ENCODE measurements at places on chromosomes 11 and 22.

DNA sequence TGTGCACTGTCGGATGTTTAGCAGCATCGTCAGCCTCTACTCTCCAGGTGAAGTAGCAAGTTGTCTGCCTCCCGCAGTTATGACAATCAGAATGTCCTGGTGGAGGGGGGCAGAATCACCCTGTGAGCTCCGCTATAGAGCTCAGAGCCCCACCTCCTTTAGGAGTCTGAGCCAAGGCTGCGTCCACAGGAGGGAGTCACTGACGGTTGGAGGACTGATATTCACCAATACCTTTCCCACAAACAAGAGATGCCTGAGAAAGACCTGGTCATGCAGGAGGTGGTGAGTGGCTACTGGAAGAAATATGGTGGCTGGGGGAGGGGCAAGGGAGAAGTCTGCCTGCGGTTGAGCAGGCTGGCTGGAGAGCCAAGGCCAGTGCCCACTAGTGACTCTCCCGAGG is 41.7 kb upstream of the ADA2 start:
- DNase-seq, result no peak

- peak; percentile 86 for DNase-seq
These were observed at the start of the genes C22orf23 and POLR2F for GRCh38 chr22:37953437-37954179. TSS of gene C22orf23 (minus strand) at chr22:37953601. CDS start at chr22:37953149, 452 bp downstream. TSS of gene POLR2F (plus strand) at chr22:37953699. CDS start at chr22:37953788, 89 bp downstream.

GRCh38 chr11:96465512-96465911 is 75.7 kb downstream of the JRKL start:
- no peak for DNase-seq

- no peak for DNase-seq
These were observed 48.7 kb upstream of the TH start for GRCh38 chr11:2220173-2220771.

GRCh38 chr22:50016988-50017700 is 4.6 kb upstream of the IL17REL start:
- no peak for DNase-seq

GRCh38 chr11:57761301-57762234 is at the start of gene CTNND1:
TSS of gene CTNND1 (plus strand) at chr11:57761802. CDS start at chr11:57791479, 29,677 bp downstream.
- peak; percentile 76 for DNase-seq

DNA sequence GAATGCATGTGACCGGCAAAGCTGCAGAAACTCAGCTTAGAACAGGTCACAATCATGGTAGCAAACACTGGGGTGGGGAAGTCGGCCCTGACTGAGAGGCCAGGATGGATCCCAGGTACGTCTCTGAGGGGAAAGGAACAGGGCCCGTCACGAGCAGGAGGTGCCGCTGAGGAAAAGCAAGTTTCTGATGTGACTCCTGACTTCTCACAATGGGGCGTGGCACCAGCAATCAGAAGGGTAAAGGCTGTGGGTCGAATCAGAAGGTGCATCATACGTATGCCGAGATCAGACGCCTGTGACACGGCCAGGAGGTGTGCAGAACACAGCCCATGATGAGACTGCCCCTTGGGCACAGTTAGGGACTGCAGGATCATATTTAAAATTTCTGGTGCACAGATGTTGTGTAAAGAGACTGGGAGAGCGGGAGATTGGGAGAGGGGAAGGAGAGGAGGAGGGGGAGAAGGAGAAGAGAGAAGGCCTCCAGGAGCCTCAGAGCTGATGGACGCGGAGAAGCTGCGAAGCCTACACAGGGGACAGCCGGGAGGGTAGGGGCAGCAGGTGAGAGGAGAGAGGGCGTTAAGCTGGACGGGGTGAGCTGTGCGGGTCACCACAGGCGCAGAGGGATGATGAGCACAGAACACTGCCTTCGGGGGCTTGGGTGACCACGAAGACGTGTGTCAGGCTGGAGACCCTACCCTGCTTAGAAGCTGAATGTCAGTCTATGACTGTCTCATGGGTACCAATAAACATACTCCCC is 30.7 kb downstream of the KRTAP5-5 start:
- no peak for DNase-seq

DNA sequence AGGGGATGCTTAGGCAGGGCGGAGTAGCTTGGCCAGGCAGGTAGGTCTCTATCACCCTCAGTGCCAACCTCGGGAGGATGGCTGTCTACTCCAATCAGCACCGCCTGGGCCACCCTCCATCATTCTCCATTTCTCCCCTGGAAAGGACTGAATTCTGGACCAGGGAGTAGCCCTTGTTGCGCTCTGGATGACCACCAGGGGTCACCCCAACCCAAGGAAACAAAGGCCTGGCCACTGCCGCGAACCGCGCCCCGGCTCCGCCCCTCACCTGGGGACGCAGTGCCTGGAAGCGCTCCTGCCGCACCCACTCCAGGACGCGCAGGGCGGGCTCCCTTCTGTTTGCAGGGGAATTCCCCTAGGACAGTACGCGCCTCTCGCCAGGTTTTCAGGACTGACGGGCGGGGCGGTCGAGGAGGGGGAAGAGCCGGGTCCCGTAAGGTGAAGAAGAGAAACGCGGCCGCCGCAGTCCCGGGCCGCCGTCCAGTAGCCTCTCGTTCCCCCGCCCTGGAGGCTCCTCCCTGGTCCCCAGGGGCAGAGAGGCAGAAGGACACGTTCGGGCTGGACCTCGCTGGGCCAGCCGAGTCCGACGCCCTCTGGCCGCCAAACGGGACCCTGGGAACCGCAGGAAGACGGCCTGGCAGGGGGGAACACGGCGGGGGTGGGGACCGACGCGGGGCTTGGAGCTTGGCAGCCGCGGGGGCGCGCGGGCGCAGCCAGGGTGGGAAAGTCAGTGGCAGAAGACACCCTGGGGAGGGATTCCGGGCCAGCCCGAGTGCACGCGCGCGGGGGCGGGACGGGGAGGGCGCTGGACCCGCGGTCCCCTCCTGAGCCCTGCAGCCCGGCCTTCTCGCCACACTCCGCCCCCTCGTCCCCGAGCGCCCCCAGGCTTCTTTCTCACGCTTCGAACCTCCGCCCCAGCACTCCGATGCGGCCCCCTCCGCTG is 7.1 kb downstream of the SCN4B start:
- DNase-seq, result peak; percentile 96
